ENCODE measurements at places on chromosomes 12 and 14.
A peak's percentile ranks its signal among the peaks of the same experiment; 100 is the strongest.

GRCh38 chr12:19021646-19022045 is 107.9 kb upstream of the PLEKHA5 start:
- DNase-seq: no peak

- DNase-seq: no peak
These were observed 21.0 kb downstream of the ANAPC5 start for GRCh38 chr12:121331248-121331647.

GRCh38 chr14:82694820-82695219 is 1161.2 kb upstream of the SEL1L start:
- no peak for DNase-seq

- DNase-seq: no peak
These were observed 46.8 kb downstream of the DDX11 start for GRCh38 chr12:31120392-31121008.

DNA sequence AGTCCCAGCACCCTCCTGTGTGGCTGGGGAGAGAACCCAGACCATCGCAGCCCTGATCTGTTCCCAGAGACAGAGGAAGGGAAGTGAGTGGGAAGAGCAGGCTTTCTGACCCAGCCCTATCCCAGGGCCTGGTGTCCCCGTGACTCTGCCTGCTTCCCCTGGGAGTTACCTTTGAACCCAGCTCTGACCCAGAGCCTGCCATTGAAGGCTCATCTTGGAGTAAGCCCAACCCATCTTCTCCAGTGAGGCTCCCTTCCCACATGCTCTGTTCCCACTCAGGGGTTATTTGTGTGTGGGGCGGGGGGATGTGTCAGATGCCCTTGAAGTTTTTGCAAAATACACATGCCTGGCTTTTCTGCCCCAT is 6.0 kb downstream of the TMEM63C start:
- DNase-seq: no peak

GRCh38 chr14:106490442-106490841 is 964.1 kb downstream of the TMEM121 start:
- no peak for DNase-seq

DNA sequence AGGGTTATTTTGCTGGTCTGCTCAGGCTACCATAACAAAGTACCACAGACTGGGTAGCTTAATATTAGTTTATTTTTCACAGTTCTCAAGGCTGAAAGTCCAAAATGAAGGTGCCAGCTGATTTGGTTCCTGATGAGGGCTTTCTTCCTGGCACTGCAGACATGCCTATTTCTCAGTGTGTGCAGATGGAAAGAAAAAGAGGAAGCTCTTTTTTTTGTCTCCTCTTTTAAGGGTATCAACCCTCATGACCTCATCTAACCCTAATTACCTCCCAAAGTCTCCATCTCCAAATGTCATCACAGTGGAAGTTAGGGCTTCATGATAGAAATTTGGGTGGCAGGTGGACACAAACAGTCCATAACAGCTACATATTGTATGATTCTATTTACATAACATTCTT is 25.0 kb upstream of the POLR3B start:
- DNase-seq: no peak

DNA sequence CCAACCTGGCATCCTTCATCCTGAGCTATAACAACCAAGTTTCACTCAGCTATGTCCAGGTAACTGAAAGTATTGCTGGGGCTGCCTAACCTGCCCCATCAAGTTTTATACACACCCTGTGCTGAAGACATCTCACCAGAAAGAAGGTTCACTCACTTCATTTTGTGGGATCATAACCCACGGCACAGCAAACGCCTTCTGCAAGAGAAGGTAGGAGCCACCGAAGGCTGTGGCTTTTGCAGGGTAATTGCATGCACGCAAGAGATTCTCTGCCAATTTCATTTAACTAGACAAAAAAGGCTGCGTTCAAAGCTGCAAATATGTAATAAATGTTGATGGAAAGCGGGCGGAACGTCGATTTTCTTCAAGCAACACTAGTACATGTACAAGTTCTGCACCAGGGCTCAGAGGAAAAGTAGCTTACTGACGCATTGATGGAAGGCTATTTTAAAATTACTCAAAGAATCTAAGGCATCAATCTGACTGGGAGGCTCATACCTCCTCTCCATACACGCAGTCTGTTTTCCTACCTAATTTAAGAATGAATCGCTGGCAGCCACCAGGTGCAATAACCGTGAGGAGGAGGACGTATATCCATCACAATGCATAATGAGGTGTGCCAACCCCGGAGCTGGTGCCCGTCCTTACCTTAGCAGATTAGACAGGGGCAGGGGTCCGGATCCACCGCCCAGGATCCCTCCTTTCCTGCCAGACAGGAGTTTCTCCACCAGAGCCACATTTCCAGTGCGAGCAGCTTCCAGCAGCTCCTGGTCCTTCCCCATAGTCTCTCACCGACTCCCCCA is 1.1 kb downstream of the ANKS1B start:
- no peak for DNase-seq

- no peak for DNase-seq
These were observed 27.8 kb downstream of the MUCL1 start for GRCh38 chr12:54882079-54882478.

GRCh38 chr12:79415746-79416435 is 274.9 kb downstream of the PAWR start:
- DNase-seq: no peak

DNA sequence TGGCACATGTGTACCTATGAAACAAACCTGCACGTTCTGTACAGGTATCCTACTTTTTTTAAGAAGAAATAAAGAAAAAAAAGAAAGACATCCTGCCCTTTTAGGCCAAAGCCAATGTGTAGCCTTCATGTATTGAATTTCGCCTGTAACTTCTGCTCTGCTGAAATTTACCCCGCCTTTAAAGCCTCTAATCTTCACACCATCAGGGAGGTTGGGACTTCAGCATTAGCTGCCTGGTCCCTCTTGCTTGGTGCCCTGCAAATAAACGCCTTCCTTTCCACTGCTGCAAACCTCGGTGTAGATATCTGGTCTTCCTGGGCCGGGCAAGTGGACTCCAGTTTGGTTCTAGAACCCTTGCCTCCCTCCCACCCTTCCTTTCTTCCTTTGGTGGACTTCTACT is 2.6 kb upstream of the KRT71 start:
- DNase-seq: no peak

DNA sequence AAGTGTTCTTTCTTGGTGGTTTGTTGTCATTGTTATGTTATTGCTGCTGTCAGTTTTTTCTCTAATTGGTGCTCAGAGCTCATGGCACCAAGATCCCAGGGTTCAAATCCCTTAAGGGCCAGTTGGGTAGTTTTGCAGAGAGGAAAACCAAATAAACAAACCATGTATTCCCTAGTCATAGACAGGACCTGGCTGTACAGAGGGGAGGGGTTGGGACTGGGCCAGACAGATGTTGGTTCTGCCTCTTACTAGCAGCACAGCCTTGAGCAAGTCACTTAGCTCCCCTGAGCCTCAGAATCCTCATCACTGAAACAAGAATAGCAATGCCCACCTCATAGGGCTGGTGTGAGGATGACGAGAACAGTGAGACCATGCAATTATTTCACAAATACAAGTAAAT is 53.4 kb downstream of the LTBP2 start:
- no peak for DNase-seq

GRCh38 chr12:92021666-92022035 is 124.0 kb downstream of the BTG1 start:
- DNase-seq: no peak

DNA sequence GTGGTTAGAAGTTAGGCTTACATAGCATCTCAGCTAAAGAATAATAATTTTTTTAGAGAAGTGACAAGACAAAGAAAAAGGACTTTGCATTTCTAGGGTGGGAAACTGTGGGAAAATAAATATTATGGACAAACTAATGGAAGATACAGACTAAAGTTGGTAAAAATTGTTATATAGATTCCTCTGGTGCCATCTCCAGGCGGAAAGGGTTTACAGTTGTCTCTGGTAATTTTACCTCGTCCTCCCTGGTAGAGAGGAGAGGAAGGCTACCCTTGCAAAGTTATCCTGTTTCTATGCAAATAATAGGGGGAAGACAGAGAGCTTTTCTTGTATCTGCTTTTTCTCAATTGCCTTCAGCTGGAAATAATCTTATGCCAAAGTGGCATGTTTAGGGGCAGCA is 5.2 kb downstream of the OR11G2 start:
- DNase-seq: no peak

- DNase-seq: no peak
These were observed 12.8 kb upstream of the ATP2B1 start for GRCh38 chr12:89721291-89721987.

DNA sequence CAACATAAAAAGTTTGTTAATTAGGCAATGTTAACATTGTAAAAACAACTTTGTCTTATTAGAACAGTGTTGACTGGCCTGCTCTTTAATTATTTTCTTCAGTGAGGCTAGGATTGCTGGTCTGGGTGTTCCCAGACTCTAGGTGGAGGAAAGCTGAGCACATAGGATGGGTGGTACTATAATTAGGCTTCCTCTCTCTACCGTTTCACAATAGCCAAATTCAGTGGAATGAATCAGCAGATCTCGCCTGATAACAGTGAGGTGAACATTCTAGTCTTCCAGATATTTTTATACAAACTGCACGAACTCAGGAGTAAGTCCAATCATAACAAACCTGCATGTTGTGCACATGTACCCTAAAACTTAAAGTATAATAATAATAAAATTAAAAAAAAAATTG is 11.9 kb downstream of the PTGDR start:
- DNase-seq: no peak

DNA sequence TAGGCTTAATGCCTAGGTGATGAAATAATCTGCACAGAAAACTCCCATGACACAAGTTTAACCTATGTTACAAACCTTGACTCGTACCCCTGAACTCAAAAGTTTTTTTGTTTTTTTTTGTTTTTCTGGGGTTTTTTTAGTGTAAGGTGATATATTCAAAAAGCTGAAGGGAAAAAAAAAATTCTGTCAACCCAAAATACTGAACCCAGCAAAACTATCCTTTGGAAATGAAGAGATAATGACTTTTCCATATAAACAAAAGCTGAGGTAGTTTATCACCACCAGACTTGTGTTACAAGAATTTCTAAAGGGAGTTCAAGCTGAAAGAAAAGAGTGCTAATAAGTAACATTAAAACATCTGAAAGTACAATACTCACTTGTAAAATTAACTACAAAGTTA is 448.1 kb downstream of the KCNH5 start:
- DNase-seq: no peak

DNA sequence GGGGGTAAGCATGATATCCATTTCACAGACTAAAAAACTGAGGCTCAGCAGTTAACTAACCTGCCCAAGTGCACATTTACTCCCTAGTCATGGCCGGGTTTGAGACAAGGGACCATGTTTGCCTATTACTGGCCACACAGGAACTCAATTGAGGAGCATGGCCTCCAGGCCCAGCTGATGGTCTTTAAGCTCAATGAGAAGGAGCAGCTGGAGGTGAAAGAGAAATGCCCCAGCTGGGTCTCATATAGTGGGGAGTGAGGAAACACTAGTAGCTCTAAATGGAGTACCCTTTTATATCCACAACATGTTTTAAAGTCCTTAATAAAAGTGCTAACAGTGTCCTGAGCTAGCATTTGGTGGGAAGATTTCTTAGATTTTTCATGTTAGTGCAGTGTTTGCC is 1.6 kb downstream of the TDP1 start:
- no peak for DNase-seq

GRCh38 chr12:27193106-27193505 is 51.0 kb upstream of the STK38L start:
- DNase-seq: no peak

DNA sequence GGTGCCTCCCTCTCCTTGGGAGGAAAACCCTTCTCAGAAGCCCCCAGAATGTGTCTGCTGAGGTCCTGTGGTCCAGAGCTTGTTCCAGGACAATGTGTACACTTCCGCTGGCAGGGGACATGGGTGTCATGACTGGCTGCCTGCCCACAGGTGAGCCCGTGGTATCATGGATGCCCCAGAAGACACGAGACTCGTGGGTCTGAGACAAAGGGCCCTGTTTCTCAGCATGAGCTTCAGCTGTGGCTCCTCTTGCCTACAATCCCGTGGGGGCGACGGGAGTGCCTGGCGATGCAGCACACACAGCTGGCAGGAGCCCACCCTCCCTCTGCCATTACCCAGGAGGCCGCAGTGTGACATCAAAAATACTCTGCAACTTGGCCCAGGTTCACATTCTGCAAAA is 7.0 kb downstream of the TMEM121 start:
- no peak for DNase-seq

DNA sequence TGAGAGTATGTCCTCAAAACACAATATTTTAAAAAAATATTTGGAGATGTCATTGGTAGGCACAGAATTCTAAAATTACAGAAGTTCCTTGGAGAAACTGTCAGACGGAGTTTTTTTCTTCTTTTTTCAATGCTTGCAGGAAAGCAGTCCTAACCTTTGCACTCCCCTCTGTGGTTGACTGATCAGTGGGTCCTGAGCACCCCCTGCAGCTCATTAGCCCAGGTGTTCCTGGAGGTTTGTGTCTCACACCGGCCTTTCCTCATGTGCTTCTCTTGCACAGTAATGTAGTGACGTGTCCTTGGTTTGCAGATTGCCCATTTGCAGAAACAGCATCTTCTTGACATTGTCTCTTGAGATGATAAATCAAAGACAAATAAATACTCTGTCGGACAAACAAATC is 513.0 kb downstream of the TMEM121 start:
- DNase-seq: no peak

- no peak for DNase-seq
These were observed 23.8 kb downstream of the VPS37B start for GRCh38 chr12:122871851-122872780.

DNA sequence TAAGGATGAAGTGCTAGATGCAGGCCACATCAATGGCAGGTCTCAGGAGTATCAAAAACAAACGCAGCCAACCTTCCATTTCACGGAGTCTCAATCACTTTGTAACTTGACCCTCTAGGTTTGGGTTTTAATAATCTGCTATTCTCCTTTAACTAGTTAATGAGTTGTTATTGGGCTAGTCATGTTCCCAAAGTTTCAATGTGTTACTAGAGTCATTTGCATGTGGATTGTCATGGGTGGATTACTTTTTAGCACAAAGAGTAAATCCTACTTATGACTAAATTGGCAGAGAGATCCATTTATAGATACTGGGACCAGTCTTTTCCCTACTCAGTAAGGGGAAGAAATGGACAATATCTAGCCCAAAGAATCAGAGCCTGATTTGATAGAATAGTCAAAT is 151.0 kb downstream of the BCAT1 start:
- no peak for DNase-seq

- DNase-seq: peak; percentile 27
These were observed 62.3 kb upstream of the PTCSC3 start for GRCh38 chr14:36238666-36239363.

GRCh38 chr12:120528861-120529525 is at the start of gene COQ5:
Gene COQ5 (minus strand): TSS chr12:120529158. CDS start chr12:120529141, 17 bp downstream.
- peak; percentile 44 for DNase-seq

DNA sequence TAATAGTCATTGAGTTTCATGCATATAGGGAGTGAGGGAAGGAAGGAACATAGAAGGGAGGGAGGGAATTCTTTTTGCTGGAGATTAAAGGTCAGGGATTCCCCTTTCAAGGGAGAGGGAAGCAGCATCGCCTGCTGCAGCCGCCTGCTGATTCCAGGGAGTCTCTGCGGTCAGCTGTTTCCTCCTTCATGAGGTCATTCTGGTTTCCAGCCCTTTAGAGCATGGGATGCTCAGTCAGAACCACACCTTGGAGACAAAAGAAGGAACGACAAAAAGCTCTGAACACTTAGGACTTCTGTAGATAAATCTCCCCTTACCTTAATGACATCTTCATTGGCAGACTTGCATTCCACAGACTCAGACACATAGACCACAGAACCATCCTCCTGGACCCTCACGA is 923.0 kb upstream of the TMEM132C start:
- no peak for DNase-seq

- DNase-seq: no peak
These were observed at the start of gene SLC2A14 for GRCh38 chr12:7872566-7873319. Gene SLC2A14 (minus strand): TSS chr12:7872915. CDS start chr12:7869880, 3,035 bp downstream.

GRCh38 chr14:102264355-102264754 is 40.6 kb downstream of the MOK start:
- DNase-seq: no peak

All from GM04503 (cell line).